ENCODE measurements at places on chromosomes 5 and 9.

GRCh38 chr5:149386166-149386565, 7.1 kb upstream of the IL17B start:
- no peak for DNase-seq

GRCh38 chr9:101585740-101586139, 9.0 kb downstream of the PPP3R2 start:
- DNase-seq = peak; percentile 22

DNA sequence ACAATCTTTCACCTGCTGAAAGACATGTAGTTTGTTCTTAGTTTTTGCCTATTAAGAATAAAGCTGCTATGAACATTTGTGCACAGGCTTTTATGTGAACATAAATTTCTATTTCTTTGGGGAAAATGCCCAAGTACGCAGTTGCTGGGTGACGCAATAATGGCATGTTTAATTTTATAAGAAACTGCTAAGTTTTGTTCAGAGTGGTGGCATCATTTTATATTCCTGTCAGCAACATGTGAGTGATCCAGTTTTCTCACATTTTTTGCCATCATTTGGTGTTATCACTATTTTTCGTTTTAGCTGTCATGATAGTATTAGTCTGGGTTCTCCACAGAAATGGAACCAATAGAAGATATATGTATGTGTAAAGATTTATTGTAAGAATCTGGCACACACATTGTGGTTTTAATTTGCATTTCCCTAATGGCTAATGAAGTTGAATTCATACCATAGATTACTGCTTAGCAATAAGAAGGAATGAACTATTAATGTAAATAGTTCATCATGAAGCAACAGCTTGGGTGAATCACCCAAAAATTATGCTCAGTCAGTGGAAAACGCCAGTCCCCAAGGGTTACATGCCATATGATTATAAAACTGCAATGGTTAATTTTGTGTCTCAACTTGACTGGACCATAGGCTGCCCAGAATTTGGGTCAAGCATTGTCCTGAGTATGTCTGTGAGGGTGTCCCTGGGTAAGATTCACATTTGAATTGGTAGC, 358.6 kb downstream of the MSX2 start:
- DNase-seq = no peak

DNA sequence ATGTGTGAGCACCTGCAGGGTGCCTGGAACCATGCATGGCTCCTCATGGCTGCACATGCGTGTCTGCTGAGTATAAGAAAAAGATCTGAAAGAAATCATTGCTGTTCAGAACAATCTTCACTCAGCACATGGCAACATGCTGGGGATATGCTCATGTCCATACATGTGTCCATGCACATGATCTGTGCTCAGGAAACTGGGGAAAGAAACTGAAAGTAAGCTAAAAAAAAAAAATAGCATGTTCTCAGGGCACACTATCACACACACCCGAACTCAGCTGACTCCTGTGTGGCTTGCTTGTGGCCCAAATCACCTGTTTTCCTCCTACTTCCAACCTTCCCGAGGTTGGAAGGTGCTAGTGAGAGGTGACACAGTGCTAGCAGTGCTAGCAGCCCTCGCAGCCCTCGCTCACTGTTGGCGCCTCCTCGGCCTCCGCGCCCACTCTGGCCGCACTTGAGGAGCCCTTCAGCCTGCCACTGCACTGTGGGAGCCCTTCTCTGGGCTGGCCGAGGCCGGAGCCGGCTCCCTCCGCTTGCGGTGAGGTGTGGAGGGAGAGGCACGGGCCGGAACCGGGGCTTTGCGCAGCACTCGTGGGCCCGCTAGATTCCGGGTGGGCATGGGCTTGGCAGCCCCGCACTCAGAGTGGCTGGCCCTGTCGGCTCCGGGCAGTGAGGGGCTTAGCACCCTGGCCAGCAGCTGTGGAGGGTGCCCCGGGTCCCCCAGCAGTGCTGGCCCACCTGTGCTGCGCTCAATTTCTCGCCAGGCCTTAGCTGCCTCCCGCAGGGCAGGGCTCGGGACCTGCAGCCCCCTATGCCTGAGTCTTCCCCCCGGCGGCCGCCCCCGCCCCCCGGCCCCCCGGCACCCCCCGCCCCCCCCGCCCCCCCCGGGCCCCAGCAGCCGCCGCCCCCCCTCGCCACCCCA, 76.0 kb downstream of the GADD45G start:
- DNase-seq = no peak

GRCh38 chr9:108953983-108954574, 19.9 kb downstream of the ABITRAM start:
- peak; percentile 23 for DNase-seq

GRCh38 chr5:19555876-19556275, 432.1 kb downstream of the CDH18 start:
- no peak for DNase-seq

DNA sequence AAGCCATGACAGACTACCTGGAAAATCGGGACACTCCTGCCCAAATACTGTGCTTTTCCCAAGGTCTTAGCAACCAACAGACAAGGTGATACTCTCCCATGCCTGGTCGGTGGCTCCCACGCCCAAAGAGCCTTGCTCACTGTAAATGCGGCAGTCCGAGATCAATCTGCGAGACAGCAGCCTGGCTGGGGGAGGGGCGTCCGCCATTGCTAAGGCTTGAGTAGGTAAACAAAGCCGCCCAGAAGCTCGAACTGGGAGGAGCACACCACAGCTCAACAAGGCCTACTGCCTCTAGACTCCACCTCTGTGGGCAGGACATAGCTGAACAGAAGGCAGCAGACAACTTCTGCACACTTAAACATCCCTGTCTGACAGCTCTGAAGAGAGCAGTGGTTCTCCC, 272.1 kb upstream of the CCNG1 start:
- DNase-seq = no peak

- DNase-seq = no peak
Measured at GRCh38 chr5:154164249-154164581, 26.3 kb upstream of the GALNT10 start.

- DNase-seq = no peak
Measured at GRCh38 chr9:15529566-15530324, 19.0 kb upstream of the PSIP1 start.

GRCh38 chr5:78367318-78367991, 7.0 kb downstream of the SCAMP1 start:
- peak; percentile 11 for DNase-seq

- no peak for DNase-seq
Measured at GRCh38 chr9:22650145-22650544, 203.5 kb downstream of the DMRTA1 start.

- peak; percentile 77 for DNase-seq
Measured at GRCh38 chr5:154723740-154724505, 31.3 kb upstream of the LARP1 start.

DNA sequence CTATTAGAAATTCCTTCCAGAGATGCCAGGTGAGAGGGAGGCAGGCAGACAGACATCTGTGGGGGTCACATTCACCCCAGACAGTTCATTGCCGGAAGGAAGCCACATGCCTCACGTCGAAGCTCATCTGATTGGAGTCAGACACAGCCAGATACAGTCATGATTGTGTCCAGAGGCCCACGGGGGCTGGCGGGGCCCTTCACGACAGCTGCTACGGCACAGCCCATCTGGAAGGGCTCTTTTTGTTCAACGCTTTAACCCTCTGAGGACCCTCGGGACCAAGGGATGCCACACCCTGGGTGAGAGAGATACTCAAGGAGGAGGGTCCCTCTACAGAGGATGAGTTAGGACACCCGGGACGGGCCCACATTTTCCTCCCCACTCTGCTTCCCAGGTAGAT, 31.9 kb upstream of the GABRP start:
- DNase-seq = no peak

GRCh38 chr5:9020996-9021395, 524.9 kb downstream of the SEMA5A start:
- DNase-seq = no peak

DNA sequence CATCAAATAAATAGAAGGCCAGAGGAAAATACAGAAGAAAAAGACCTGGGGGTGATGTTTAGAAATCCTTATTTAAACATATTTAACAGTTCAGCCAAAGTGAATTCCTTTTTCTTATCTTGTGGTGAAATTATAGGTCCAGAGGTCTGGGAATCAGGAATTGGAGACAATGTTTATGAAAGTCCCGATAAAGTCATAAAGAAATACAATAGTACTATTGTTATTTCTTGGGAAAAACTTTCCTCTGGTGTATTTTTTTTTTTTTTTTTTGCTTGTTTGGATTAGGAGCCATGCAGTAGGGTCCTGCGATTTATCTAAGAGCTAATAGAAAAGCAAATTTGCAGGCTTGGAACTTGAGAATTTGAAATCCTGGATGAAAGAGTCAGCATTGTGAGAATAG, 426 bp downstream of the C7 start:
- DNase-seq = no peak

DNA sequence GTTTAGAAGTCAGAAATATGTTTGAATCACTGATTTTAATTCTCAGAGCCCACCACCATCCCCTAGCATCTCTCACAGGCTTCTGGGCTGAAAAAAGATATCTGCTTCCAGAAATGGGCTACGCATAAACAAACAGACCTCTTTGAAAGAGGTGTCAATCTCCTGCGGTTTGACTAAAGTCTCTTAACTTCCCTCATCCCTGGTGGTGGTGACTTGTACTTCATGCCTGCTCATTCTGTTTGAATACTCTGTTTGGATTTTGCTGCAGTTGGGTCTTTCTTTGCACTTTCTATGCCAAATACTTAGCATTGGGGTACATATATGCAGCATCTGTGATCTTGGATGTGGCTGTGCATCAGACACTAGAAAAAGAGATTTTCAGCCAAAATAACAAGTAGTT, 157.2 kb upstream of the ATP10B start:
- DNase-seq = no peak

- no peak for DNase-seq
Measured at GRCh38 chr5:38483805-38484398, 72.5 kb downstream of the LIFR start.

DNA sequence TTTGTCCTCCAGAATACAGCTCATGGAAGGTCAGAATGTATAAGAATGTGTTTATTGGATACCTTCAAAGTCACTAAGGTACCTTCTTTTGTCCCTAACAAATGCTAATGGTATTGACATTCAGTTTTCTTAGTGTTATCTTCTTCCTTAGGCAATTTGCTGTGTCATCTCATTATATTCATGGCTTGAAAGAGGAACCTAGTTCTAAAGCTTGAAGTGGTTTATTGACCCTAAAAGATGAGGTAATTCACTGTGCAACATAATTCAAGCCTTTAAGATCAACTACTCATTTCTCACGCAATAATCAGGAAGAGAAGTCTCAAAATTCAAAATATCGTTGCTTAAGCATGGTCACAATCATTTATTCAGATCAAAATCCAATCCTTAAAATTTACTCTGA, 342.7 kb upstream of the RIOK2 start:
- no peak for DNase-seq

- no peak for DNase-seq
Measured at GRCh38 chr9:87673446-87674120, 52.3 kb upstream of the CTSL start.

DNA sequence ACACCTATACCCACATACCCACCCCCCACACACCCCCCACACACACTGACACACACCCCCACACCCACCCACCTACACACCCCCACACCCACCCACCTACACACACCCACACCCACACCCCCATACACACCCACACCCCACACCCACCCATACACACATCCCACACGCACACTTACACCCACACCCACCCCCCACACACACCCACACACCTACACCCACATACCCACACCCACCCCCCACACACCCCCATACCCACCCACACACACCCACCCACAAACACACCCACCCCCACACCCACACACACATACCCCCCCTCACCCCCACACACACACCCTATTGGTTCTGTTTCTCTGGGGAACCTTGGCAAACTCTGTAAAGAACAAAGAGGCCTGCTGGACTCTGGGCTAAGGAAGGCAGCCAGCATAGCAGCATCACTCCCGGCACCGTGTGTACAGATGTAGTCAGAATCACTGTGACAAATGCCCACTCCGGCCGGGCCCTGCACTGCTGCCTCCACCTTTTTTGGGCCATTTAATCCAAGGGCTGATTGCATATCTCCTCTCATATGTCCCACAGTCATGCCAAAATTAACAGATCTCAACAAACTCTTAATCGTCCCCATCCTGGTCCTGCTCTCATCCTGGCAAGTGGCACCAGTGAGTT, 42.3 kb downstream of the COL23A1 start:
- no peak for DNase-seq

GRCh38 chr5:81290146-81290545, 11.2 kb upstream of the ZCCHC9 start:
- DNase-seq = no peak

DNA sequence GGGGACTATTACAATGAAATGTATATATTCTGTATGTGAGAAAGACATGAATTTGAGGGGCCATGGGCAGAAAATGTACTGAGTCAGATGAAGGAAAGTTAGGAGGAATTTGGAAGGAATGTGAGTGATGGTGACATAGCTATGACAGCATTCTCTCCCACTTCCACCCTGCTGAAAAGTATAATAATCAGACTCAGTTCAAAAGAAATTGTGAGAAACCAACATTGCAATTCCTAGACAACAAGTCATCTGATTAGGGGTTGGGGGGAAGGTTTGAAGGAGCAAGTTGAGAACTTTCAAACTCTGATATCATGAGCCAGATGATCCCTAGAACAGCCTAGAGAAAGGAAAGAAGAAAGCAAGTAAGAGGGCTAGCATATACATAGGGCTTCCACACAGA, 370.6 kb downstream of the DMRTA1 start:
- DNase-seq = no peak

- DNase-seq = no peak
Measured at GRCh38 chr5:169861934-169862333, 118.4 kb downstream of the INSYN2B start.

GRCh38 chr9:68705531-68706362, 707 bp downstream of the PIP5K1B start:
- peak; percentile 84 for DNase-seq

DNA sequence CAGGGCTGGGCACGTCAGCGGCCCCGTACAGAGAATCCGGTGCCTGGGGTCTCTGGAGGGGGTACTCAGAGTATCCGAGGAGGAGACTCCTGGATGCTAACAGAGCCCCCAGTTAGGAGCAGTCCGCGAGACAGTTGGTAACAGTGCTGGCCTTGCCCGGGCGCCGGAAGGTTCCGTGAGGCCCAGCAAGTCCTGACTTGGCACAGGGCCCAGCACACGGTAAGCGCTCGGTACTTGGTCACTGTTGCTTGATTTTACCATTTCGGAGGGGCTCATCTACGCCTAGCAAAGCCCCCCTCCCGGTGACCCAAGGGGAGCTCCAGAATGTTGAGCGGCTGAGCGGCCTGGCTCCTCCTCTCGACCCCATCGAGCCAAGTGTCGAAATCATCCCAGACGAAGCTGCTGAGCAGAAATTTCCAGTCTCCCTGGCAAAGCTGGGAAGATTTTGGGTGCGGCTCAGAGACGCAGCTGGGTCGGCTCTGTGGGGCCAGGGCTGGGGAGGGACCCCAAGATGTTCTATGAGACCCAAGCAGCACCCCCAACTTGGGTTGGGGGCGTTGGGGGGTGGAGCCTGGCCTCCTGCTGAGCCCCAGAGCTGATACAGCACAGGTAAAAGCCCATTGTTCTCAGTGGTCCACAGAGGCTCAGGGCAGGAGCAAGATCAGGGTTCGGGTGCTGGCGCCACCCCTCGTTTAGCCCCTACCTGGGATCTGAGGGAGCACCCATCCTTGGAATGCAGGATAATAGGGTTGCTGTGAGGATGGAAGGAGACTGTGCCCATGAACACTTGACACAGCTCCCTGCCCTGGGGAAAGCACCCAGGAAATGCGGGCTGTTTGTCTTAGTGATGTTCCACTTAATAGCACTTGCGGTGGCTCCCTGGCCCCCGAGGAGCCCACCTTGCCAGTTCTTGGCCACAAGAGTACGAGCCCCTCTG, 137.2 kb downstream of the C9orf50 start:
- peak; percentile 82 for DNase-seq
